ENCODE measurements at places on chromosomes 4 and X.

DNA sequence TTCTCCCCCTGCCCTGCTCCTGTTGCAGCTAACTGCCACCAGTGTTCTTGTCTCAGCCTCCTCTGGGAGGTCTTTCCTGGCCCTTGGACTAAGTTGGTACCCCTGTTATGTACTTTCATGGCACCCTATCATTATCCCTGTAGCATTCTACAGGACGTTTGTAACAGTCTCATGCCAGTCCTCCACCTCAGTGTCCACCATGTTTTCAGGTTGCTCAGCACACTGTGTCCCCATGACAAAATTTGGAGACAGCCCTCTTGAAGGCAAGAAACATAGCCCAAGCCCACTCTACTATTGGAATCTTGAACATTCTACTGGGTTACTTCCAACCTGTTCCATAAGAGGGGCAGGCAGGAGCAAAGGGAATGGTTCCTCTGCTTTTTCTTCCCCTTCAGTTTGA lies 194.4 kb upstream of the ANXA3 start:
- DNase-seq, result no peak

- no peak for DNase-seq
These were observed 86.3 kb downstream of the CLCN4 start for GRCh38 chrX:10243106-10243505.

DNA sequence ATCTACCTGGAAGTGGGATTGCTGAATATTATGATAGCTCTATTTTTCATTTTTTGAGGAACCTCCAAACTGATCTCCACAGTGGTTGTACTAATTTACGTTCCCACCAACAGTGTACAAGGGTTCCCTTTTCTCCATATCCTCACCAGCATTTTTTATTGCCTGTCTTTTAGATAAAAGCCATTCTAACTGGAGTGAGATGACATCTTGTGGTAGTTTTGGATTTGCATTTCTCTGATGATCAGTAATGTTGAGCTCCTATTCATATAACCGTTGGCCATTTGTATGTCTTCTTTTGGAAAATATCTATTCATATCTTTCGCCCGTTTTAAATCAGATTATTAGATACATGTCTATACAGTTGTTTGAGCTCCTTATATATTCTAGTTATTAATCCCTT lies 101.8 kb downstream of the RASGEF1B start:
- no peak for DNase-seq

GRCh38 chr4:41308398-41308797 lies 51.7 kb downstream of the UCHL1 start:
- no peak for DNase-seq

DNA sequence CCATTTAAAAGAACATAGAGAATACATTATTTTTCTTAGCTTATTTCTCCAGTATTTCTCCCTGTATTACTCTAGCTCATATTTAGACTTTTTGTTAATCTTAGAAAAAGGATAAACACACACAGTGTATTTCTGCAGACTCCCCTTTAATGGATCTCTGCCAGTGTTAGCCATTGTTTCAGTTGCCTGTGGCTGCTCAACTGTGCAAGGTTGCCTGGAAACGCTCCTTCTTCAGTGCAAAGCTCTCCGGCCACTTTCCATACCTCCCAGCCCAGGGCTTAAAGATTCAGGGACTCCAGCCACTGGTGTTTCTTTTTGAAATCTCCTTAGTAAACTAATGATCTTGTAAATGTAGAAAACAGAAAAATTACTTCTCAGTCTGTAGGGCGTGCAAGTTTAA lies 104.9 kb downstream of the SLIT2 start:
- no peak for DNase-seq

DNA sequence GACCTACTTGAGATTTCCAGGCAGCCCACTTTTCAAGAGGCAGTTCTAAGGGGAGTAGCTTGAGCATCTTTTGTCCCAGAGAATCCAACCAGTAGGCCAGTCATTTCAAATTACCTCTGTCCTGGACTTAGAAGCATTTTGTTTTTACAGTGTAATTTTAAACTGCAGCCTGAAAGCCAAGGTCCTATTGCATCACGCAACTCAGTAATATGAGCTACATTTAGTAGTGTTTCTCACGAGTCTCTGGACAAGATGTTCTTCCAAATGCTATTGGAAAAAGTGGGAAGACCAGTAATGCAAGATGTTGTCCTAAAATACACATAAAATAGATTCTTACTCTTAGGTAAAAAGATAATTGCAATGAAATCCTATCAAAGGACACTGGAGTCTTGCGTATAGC lies 182.5 kb upstream of the ARX start:
- no peak for DNase-seq

DNA sequence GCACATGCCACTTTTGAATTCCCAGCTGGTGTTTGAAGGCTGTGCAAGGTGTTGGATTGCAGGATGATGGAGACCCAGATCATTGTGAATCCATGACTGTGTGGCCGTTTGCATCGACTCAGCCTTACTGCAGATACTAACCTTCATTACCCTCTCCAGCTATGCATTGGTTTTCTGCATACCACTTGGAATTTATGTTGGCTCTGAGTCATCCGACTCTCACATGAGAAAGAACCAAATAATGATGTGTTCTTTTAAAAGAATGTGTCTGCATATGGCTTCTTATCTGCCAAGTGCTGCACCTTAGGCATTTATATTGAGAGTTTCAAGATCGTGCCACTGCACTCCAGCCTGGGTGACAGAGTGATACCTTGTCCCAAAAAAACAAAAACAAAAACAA lies 106.7 kb upstream of the PRKX start:
- DNase-seq, result no peak

GRCh38 chr4:14165222-14165920 lies 537.8 kb upstream of the BOD1L1 start:
- peak; percentile 30 for DNase-seq

DNA sequence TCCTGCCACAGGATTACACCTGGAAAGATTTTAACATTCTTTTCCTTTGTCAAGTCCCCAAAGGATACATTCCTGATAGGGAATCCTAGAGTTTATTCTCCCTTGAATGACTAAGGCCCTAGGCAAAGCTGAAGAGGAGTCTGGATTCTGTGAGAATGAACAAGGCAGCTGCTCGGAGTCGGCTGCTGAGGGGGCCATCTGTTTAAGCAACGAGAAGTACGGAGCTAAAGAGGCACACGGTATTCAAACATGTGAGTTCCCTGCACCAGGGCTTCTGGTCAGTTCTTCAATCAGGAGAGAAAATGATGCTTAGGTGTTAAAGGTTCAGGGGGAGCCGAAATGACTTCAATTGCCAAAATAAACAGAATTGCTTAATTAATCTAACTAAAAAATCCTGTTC lies 97.6 kb downstream of the MGST2 start:
- no peak for DNase-seq

DNA sequence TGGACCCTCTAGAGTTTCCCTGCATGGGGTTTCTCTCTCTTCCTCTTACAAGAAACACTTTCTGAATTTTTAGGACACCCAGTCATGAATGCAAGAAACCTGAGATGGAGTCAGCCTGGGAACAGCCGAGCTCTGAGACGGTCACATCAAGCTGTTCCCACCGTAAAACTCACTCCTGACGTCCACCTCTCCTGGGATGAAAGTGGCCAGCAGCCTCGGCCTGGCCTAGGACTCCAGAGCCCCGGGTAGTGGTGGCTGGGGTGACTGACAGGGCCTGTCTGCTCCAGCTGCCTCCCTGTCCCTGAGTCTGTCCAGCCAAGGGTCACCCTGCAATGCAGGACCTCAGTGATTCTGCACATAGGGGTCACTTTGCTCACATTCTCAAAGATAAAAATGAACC lies 217.8 kb downstream of the SHOX start:
- no peak for DNase-seq

DNA sequence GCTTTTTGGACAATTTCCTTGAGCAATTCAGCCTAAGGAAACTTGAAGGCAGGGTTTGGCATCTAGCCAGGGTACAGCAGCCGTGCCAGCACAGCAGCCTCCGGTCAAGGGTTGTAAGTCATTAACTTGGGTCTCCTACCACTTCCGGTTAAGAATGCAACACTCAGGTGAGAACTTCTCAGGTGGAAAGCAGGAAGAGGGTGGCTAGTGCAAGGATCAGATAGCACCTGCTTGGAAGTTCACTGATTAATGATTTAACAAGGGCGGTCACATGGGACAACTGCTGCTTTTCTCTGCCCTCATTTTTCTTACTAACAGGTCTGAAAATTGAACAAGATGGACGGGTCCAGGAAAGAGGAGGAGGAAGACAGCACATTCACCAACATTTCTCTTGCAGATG lies 30.1 kb upstream of the SCOC start:
- DNase-seq, result peak; percentile 18

- no peak for DNase-seq
These were observed 19.3 kb upstream of the MAGED1 start for GRCh38 chrX:51874123-51874522.

DNA sequence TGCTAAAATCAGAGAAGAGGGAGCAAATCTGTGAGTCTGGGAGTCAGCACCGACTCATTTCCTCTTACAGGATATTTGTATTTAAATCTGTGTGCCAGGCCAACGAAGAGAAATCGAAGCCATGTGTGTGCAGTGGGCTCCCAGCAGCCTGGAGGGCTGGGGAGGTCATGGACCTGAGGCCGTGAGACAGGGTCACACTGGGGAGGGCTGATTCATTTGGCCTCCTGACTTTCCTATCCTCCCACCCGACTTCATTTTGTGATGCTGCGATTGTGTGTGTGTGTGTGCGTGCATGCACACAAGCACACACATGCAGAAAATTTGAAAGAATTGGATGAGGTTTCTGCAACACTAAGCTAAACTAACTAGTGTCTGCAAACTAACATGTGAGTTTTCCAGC lies 48.7 kb upstream of the STX18 start:
- DNase-seq, result no peak

DNA sequence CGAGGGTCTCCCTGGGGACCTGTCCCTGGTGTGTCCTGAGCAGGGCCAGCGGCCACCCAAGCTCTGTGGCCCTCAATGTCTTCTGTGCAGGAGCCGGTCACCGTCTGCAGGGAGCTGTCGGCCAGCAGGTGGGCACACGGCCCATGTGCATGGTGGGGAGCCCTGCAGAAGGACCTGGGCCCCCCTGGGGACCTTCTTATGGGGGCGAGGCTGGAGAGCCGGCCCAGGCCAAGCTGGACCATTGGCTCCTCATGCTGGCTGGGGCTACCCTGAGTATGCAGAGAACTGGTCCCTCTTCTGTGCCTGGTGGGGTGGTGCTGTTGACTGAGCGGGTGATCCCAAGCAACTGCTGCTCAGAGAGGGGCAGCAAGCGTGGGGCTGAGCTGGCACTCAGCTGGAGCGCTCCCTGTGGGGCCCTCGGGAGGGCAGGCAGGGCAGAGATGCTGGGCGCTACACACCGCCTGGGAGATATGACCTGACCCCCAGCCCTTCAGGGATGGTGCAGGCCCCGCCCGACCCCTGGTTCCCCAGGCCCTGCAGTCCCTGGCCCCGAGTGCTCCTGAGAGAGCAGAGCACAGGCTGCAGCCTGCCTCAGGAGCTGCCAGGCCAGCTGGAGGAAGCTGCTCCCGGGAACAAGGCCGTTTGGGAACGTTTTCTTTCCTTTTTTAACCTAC lies 14.8 kb downstream of the NAT8L start:
- DNase-seq, result no peak

GRCh38 chr4:56289934-56290333 lies 97.4 kb downstream of the AASDH start:
- no peak for DNase-seq

GRCh38 chr4:47814618-47815295 lies 23.1 kb downstream of the CORIN start:
- no peak for DNase-seq

- DNase-seq, result no peak
These were observed 111.2 kb upstream of the PDE5A start for GRCh38 chr4:119739796-119740195.

GRCh38 chr4:110944501-110944900 lies 321.6 kb upstream of the PITX2 start:
- no peak for DNase-seq

GRCh38 chr4:113106108-113106507 lies 56.7 kb downstream of the ANK2 start:
- no peak for DNase-seq

DNA sequence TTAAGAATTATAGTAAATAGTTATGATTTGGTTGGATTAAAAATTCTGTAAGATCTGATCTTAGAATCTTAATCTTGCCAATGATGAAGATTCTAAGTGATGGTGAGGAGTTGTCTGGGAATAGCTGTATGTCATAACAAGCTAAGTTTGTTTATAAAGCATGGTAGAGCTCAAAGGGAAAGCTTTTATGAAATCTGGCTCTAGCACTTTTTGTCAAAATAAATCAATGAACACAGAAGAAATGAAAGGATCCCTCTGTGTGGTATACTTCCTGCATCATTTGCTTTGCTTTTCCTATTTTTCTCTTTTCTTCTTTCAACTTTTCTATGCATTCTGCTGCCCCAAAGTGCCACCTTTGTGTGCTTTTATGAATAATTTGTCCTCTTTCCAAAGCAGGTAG lies 193.5 kb upstream of the FAT1 start:
- no peak for DNase-seq

DNA sequence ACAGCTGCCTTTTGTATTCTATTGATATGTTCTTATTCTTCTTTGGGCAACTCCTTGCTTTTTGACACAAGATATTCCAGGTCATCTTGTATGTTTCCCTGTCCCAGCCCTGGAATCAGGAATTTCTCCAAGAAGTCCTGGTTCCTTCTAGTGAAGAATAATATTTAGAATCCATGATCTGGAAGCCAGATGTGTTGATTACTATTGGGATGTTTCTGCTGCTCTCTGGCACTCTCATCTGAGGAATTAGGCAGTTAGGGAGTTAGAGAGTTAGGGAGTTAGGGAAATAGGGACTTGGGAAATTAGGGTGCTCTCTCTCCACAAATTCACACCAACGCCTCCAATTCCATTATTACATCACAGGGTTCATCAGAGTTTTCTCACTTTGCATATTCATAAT lies 191.2 kb downstream of the ZNF330 start:
- no peak for DNase-seq

DNA sequence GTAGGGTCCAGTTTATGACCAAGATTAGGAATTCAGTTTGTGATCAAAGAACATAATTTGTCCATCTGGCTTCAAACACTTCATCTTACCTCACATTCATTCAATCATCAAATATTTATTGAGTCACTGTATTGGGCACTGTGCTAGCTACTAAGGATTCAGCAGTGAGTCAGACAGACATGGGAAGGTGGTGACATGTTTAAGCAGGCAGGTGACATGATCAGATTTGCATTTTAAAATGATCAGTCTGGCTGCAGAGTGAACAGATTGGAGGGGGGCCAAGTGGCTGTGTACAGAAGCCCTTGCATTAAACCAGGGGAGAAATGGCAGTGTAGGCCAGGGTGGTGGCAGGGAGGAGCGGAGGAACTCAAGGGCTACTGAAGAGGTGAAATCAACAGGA lies 25.1 kb upstream of the APLN start:
- no peak for DNase-seq

GRCh38 chrX:107273795-107274194 lies 67.4 kb downstream of the DNAAF6 start:
- no peak for DNase-seq

DNA sequence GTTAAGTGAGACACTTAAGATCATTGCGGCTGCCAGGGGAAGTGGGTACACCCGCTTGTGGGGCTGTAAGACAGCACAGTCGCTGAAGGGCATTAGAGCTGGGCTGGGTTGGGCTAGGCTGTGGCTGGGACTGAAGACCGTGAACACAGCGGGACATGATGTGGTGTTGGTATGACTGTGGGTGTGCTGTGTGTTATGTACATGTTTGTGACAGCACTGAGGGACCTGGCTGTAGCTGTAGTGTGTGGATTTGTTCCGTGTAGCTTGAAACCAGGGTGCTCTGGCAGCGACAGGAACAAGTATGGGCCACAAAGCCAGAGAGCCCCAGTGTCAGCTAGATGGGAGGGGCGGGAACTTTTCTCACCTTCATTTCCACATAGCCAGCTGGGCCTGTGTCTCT lies 82.1 kb downstream of the NHSL2 start:
- no peak for DNase-seq

All from GM19239 (cell line).